ENCODE measurements at places on chromosomes 7 and 10.

DNA sequence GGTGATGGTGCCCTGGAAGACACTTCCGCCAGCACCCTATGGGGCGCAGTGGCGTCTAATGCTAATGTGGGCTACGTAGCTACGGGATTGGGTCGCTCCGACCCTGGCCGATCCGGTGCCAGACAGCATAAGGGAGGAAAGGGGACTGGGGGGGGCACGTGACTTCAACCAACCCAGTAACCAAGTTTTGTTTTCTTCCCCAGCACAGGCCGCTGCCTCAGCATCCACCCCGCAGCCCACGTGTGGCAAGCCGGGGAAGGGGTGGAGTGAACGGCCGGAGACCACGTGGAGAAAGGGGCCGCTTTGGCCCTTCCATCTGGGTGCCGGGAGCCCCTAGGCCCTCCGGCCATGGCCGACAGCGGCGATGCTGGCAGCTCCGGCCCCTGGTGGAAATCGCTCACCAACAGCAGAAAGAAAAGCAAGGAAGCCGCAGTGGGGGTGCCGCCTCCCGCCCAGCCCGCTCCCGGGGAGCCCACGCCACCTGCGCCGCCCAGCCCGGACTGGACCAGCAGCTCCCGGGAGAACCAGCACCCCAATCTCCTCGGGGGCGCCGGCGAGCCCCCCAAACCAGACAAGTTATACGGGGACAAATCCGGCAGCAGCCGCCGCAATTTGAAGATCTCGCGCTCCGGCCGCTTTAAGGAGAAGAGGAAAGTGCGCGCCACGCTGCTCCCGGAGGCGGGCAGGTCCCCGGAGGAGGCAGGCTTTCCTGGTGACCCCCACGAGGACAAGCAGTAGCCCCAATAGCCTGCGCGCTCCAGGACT, 2.5 kb downstream of the PRR15 start:
- no peak for DNase-seq

DNA sequence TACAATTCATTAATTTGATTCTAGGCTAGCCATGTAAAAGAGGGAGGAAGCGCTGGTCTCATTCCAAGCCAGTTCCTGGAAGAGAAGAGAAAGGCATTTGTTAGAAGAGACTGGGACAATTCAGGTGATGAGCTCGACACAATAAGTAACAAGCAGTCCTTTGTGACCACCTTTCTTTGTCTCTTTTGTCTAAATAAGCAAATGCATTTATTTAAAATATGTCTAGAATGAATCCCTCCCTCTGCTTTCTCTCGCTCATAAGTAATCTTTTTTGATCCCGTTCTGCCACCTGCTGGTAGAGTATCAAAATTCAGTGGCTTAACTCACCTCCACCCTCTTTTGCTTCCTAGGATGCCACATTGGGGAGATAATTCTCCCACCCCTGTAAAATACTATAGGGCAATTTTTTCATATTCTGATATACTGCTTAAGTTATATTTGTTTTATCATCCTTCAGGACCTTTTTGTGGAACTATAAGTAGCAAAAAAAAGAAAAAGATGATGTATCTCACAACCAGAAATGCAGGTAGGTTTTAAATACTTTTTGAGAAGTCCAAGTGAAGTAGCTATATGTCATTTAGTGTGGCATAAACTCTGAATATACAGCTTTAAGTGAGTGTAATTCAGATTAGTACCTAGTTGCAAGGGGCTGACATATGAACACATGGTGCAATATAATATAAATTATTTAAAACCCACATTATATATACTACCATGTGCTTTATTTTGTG, 91.5 kb downstream of the GSDME start:
- DNase-seq = peak; percentile 19

GRCh38 chr10:84200537-84201243, 6.4 kb downstream of the CDHR1 start:
- DNase-seq = no peak

GRCh38 chr7:103879411-103879810, 110.0 kb downstream of the RELN start:
- DNase-seq = no peak

DNA sequence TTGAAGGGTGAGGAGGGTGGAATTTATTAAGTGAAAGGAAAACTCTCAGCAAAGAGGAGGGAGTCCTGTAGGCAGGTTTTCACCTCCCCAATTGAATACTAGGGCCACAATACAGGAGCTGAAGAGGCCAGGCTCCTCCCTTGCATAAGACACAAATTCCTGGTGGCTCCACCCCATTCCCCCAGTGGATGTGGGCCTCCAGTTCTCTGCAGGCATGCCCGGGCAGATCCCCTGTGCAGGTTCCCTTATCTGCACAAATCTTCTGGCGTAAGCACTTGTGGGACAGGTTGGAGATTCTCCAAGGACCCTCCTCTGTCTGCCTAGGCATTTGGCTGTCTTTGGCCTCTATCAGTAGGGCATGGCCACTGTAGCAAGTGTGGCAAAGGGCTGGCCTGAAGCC, 847.1 kb upstream of the MBL2 start:
- DNase-seq = no peak

- peak; percentile 71 for DNase-seq
Measured at GRCh38 chr10:46541017-46541661, 15.3 kb downstream of the GPRIN2 start.

- DNase-seq = no peak
Measured at GRCh38 chr10:46541735-46542566, 14.5 kb downstream of the GPRIN2 start.

GRCh38 chr7:145462463-145462862, 626.6 kb upstream of the TPK1 start:
- DNase-seq = no peak

GRCh38 chr7:108270385-108271015, 140.3 kb upstream of the LAMB4 start:
- DNase-seq = no peak

GRCh38 chr7:38319873-38320272, 46.4 kb upstream of the TARP start:
- no peak for DNase-seq

DNA sequence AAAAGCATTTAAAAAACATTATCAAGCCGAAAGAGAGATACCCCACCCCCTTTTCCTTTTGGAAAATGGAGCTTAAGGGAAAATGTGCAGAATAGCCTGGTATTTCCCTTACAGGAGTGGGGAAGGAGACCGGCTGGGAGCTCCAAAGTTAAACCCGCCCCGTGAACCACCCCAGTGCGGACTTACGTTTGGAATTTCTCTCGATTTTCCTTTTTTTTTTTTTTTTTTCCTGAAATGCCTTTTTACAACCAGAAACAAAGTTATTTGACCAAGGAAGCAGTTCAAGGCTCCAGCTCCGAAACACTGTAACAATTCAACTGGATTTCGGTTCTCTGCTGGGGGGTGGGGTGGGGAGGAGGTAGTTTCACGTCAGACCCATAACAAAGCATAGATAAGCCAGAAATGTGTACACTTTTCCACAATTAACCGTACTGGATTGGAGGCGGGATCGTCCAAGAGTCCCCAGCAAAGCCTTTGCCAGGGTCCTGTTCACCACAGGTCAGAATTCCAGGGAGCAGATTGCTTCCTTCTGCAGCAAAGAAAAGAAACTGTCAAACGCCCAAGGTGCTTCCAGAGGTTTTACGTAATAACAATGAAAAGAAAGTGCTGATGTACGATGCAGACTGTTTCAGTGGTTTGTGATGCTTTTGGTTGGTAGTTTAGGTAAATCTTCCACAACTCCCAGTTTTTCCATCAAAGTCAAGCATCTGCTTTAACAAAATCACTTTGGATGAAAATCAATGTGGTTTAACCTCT, 6.7 kb downstream of the SKIDA1 start:
- DNase-seq = no peak

DNA sequence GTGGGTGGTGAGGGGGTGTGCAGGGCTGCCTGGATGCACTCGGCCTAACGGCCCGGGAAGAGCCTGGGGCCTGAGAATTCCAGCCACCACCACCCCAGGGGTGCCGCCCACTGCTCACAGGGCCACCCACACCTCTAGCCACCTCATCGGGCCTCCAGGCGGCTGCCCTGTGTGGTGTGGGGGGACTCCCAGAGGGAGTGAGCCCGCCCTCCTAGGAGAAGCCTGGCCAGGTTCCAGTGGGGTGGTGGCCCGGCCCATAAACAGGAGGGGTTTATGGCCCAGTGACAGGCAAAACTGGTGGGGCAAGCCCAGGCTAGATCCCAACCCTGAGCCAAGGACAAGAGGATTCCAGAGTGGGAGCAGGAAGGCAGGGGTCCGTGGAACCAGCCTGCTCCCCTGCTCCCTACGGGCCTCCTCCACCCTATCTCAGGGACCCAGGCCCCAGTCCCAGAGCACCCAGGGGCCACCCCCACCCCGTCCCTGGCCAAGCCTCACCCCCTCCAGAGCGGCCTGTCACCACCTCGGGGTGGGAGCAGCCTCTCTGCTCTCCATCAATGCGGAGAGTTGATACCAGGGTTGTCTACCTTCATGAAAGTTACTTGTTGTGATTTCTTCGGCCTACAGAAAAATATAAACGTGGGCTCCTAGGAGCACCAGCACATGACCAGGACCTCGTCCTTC, 20.2 kb upstream of the PDGFA start:
- DNase-seq = peak; percentile 78

DNA sequence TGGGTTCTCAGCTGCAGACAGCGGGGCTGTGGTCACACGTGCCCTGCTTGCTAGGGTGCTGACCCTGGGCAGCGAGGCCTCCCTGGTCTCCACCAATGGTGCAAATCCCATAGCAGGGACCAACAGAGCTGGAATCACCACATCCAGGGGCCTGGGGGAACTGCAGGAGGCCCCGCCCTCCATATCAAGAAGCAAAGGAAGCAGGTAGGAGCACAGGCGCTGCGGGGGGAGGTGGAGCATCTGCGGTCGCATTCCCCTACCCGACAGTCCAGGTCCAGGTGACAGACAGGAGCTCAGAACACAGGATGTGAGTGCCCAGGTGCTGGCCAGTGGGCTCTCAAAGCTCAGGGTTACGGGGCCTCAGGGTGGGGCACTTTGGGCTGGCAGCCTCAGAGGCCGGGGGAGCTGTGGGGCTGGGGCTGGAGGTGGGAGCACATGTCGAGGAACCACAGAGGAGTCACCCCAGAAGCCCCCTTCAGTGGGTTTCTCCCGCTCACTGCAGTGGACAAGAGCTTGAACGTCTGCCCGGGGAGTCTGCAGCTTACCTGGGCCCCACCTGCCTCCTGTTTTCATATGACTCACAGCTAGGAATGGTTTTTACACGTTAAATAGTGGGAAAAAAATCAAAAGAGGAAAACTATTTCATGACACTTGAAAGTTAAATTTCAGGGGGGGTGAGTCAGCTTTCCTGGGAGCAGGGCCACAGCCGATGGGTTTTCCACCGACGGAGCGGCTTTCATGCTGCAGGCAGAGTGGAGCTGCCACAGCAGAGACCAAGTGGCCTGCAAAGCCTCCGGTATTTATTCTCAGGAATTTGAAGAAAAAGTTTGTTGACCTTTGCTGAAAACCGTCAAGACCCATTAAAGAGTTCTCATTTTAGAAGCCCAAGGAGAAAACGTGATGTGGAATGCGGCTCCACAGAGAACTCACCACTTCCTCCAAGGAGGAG, 148.7 kb upstream of the PPP2R2D start:
- no peak for DNase-seq

GRCh38 chr7:54663603-54664234, 95.3 kb downstream of the SEC61G start:
- no peak for DNase-seq

- DNase-seq = no peak
Measured at GRCh38 chr10:118531105-118531852, 64.2 kb downstream of the PRLHR start.

- DNase-seq = no peak
Measured at GRCh38 chr10:83824099-83824498, 315.2 kb upstream of the GHITM start.

DNA sequence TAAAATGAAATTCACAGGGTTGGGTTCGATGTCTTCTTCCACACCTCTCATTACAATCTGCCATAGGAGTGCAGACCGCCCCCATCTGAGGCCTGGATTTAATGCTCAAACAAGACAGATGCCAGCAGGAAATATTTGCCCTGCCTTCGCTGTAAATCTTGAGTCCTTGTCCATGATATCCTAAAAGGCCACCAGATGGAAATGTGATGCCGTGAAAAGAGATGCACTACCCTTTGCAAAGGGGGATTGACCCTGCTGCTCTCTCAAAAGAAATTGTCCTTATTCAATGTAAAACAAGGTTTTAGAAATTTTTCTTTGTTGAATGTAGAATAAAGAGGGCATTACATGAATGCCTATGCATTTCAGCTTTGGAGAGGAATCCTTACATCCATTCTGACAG, 37.5 kb downstream of the AGAP4 start:
- no peak for DNase-seq

DNA sequence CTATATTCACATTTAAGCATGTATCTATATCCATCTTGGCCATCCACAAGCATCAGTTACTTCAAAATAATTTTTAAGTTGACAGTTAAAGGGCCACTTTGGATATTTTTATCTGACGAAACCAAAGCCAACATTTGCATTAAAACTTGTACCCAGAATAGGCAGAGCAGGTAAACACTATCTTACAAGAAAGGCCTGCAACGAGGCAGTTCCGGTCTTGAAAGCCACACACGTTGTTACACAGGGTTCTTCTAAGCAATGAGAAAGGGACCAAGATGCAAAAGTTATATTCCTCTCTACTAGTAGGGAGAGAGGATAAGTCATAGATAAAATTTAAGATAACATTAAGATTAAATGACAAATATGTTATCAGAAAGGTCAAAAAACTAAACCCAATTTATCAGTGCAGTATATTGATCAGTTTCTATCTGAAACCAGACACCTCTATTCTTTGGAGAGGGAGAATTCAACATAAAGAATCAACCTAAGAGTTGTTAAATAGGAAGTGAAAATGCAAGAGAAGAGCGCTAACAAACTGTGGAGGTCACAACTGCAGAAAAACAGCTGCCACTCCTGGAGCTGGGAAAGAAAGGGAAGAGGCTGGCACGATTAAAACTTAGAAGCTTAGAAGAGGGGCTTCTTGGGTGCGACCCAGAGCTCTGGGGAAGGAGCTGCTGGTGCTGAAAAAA, 701.3 kb downstream of the TNS3 start:
- no peak for DNase-seq

GRCh38 chr7:76423666-76424412, 911 bp upstream of the ZP3 start:
- DNase-seq = no peak

GRCh38 chr7:158568974-158569857, 18.4 kb downstream of the PTPRN2 start:
- no peak for DNase-seq

DNA sequence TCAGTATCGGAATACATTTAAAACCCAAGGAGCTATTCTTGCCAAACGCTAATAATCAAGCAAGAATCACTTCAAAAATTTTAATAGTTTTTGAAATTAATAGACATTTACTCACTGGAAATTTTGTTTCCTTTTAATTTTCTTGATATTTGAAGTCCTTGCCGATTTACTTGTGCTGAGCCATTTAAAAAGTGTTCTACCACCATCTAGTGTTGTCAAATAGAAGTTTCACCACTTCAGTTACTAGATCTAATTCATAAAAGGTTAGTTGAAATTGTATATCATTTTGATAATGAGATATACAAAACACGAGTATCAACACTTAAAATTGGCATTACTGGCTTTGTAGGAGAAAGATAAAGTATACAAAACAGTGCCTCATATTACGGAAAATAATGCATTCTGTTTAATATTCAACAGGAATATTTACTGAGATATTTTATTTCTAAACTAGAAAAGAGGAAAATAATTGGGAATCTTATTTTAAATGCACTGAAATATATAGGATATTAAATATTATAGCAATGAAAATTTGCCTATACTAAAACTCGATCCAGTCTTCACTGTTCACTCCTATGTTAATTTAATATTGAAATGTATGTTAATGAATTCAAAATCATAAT, 664.8 kb upstream of the SEMA3D start:
- DNase-seq = no peak

- DNase-seq = no peak
Measured at GRCh38 chr10:3867454-3868270, 82.7 kb upstream of the KLF6 start.

Measured in HuH-7.5 (cell line).